Placental pericyte (primary cell): ENCODE measurements at places on chromosomes 13 and 19. TPM values are rescaled to one million over a fixed set of nuclear protein-coding genes. Genes with fewer than 3 reads are reported as not detected.

The PCDH17 gene
- total RNA-seq = 0.14 TPM in 1 of 2 replicates, not detected in the other

The C5AR1 gene
- total RNA-seq = 0.22 and 0.29 TPM in 2 replicates

The RNF126 gene
- total RNA-seq = 52.7 and 82.6 TPM in 2 replicates

The FLT3 gene
- total RNA-seq = not detected in 2 replicates

The CCDC8 gene
- 14.9 and 18.2 TPM in 2 replicates for total RNA-seq

The LSR gene
- 0.22 and 1.9 TPM in 2 replicates for total RNA-seq

The MBD3 gene
- total RNA-seq = 80.5 and 134 TPM in 2 replicates

The PLIN5 gene
- total RNA-seq = under 0.01 TPM in 1 of 2 replicates, not detected in the other

The COX7A1 gene
- 0.88 and 11.7 TPM in 2 replicates for total RNA-seq

The DENND1C gene
- total RNA-seq = not detected in 2 replicates

The CCDC70 gene
- not detected in 2 replicates for total RNA-seq

The CYP2F1 gene
- not detected in 2 replicates for total RNA-seq

The FAM216B gene
- total RNA-seq = not detected in 2 replicates

The ZIM2 gene
- not detected in 2 replicates for total RNA-seq

The GARIN5A gene
- 0.14 and 0.44 TPM in 2 replicates for total RNA-seq

The PRR36 gene
- total RNA-seq = not detected in 2 replicates

The CEACAM4 gene
- total RNA-seq = not detected in 2 replicates

The LGALS14 gene
- total RNA-seq = not detected in 2 replicates
